Stimulated activated CD4-positive, alpha-beta T cell treated with anti-CD3 and anti-CD28 coated beads, Interleukin-4, amount 100 ng/mL, for 1 hour (primary cell): ENCODE measurements at places on chromosomes 2 and 18.

DNA sequence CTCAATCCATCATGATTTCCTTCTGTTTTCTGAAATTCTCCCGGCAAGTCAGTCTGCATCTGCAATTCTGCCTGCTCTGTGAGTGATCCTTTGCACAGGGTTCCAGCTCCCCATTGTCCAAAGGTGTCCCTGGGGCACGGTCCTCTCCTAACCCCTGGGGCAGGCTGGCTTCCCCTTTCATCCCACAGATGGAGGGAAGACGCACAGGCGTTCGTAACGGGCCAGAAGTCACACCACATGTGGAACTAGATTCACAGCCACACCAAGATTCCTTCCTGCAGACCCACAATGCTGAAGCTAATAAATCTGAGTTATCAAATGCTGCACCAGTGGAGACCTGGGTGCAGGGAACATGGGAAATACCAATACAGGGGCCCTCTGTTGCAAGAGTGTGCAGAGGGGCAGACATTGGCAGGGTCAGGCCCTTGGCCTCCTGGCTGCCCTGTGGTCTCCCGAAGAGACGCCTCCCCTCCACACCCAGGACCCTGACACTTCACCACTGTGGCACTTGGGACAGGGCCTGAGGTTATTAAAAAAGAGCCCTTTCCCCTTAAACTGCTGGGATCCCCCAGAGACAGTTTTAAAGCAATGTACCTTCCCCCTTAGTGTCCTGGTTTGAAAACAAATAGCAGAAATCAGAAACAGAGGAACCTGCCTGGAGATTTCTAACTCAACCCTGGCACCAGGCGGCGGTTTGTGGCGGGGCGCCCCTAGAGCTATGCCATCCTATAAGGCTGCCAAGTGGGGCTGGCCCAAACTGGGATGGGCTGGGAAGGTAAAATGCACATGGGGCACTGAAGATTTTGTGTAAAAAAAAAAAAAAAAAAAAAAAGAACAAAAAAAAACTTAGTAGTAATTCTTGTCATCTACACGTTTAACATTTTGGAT, 15.4 kb downstream of the ZNF516 start:
- no peak for DNase-seq

DNA sequence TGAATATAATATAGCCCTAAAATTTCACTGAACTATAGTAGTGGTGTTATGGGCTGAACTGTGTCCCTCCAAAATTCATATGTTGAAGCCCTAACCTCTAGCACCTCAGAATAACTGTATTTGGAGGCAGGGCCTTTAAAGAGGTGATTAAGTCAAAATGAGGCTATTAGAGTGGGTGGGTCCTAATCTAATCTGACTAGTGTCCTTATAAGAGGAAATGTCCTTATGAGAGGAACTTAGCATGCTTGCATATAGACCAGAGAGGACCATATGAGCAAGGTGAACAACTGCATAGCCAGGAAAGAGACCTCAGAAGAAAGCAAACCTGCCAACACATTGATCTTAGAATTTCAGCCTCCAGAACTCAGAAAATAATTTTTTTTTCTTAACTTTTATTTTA, 238.4 kb downstream of the ZEB2 start:
- DNase-seq, result no peak

GRCh38 chr18:69882965-69883668, 64.6 kb downstream of the CD226 start:
- no peak for DNase-seq

DNA sequence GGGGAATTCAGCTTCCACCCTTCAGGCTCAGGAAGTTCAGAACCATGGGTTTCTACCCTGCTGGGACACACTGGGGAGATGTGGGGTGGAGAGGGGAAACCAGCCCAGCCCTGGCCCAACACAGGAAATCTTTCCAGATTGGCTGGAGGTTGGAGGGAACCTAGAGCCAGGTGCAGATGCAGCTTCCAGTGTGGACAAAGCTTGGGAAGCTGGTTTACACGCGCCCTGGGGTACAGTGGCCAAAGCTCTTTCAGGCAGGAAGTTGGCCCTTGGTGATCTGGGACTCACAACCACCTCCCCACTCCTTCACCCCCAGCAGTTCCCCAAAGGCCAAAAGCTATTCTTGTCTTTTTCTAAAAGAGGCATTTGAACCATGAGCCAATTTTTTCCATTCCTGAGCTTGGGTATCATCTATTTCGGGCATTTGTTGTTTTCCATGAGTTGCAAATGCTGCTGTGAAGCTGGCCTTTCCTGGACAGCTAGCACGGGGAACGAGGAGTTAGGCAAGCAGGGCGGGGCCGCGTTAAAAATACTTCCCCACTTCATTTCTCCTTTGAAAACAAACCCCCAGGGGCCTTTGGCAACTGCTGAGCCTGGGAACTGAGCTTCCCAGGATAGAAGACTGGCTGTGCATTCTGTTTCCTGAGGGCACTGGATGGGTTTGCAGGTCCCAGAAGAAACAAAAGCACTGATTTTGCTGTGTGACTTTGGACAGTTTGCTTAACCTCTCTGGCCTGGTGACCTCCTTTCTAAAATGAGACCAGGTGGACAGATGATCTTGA, 3.1 kb upstream of the ARID5A start:
- no peak for DNase-seq

DNA sequence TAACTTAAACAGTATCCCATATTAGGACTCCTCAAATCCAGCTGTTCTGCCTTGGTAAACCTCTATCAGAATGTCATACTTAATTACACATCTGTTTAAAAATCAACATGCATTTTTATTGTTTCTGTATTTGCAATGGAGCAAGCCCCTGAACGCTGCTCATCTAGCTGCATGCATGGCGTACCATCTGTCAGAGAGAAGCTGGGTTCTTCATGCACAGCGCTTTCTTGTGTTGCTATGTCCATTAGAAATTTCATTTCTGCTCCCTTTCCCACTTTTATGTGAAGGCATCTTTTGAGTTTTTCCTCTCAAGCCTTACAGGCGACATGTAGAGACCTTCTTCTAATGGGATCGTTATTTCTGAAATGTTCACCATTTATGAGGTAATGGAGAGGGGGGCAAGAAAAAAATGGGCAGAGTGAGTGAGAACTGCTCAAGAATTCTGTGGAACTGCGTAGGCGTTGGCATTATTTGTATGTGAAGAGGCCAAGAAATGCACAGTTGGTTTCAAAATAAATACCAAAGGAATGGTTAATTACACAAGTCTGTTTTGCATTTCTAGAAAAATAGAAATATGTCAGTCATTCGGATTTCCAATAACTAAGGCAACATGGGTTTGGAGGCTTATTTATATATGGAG, 31.6 kb downstream of the INSIG2 start:
- no peak for DNase-seq
